ENCODE measurements at places on chromosomes 6 and 20.

GRCh38 chr6:7726416-7727085, 652 bp downstream of the BMP6 start:
- no peak for DNase-seq

DNA sequence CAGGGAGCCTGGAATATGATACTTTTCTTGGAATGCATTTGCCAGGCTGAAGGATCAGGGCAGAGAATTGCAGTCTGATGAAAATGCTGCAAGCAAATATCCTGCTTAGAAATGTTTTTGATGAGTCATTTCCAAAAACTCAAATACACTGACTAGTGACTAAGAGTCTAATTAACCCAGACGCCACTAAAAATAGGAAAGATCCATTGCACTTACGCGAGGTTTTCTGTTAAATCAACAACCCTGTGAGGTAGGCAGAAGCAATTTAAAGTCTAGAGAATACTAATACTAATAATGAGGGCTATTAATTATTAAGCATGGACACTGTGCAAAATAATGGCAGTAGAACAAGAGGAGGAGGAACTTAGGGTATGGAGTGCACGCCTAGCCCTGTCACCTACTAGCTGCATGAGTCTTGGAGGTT, 130.1 kb upstream of the DOK5 start:
- DNase-seq, result peak; percentile 82

DNA sequence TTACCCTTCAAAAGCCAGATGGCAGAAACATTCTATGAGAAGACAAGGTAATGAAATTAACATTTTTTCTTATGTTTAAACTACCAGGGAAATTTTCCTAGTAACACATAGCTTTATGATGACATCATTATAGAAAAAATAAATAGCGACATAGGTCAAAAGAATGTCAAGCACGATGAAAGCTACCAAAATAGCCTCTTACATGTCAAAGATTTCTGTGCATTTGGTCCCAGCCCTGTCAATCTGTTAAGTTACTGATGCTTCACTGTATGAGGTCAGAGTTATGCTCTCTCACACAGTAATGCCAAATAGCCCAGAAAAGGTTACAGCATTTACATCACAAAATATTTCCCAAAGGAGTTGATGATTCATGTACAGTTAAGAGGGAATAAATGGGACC, 199.8 kb upstream of the DEFB112 start:
- peak; percentile 0 for DNase-seq

DNA sequence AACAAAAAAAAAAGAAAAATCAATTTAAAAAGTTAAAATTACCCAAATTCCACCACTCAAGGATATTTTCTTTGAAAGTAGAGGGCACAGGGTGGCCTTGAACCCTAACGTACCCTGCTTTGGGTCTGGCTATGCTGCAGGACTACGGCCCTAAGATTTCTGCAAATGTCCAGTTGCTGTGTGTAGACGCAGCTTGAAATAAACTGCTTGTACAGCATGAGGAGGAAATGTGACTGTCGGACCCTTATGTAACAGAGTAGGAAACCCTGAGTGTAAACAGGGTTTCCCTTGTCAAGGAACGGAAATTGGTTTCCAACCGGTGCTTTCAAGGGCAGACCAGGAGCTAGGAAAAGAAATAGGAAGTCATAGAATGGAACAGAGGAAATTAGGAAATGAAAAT, 60.7 kb upstream of the SHLD1 start:
- DNase-seq, result no peak

DNA sequence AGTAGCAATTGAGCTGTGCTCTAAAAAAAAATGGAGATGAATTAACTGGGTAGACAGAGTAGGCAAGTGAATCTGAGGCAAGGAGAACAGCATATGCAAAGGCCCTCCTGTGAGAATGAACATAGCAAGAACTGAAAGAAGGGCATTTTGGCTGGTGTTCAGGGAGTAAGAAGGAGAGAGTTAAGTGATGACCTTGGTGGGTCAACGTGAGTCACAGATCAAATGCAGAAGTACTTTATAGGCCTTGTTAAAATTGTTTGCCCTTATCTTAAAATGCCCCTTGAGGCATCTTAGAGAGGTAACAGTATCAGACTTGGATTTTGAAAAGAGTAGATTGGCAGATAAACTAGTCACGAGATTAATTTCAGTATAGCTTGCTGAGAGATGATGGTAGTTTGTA, 24.5 kb downstream of the NDUFAF5 start:
- no peak for DNase-seq

GRCh38 chr6:68013780-68014515, 621.1 kb upstream of the ADGRB3 start:
- DNase-seq, result peak; percentile 12

DNA sequence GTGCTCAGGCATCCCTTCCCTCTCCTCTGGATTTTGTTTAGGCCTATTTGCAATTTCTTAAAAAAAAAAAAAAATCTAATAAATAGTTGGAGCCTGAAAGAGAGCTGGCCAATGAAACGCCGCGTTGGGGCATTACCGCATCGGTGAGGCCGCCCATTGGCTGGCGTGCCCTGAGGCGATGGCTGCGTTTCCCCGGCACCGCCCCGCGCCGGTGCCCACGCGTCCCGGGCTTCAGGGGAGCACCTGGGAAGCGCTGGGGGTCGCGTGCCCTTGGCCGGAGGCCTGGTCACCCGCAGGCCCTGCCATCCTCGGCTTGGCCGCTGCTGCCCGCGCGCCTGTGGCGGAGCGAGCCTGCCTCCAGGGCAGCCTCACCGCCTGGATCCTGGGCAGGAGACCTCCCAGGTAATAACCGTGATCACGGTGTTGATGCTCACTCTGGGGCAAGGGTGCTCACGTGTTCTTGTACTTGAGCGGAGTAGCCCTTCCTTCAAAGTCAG, 155.4 kb downstream of the NRN1 start:
- DNase-seq, result peak; percentile 54

- no peak for DNase-seq
Measured at GRCh38 chr20:58700823-58701222, 8.2 kb downstream of the NPEPL1 start.

DNA sequence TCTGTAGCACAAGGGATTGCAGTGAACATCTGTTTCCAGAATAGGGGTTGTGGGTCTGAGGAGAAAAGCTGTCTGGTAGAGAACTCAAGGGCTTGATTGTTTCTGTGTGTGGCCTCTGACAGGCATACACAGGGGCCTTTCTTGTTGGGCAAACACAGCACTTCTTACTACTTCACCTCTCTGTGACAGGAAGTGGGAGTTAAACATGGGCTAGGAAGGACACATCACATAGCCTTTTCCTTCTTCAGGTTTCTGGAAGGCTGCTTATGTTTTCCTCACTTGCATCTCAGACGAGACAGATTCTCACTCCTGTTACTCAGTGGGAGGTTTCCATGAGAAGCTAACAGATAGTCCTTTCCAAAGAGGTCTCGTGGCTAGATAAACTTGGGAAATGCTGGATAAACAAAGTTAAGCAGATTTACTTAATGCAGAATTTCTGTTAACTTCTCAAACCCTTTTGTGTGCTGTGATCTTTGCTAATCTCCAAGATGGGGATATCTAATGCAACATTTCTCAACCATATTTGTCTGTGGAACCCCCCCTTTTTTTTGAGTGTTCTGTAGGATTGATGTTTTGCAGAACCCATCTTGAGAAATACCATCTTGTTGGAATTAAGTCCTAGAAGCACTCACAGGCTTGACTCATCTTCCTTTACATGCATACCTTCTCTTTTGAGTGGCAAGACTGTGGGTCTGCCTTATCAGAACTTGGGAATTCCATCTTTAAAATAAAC, 41.9 kb upstream of the RNF8 start:
- DNase-seq, result peak; percentile 47

GRCh38 chr6:148852688-148853087, 105.9 kb downstream of the UST start:
- no peak for DNase-seq

Data from fibroblast of mammary gland (primary cell).